Esophagus squamous epithelium (tissue), 5 donors: ENCODE measurements at places on chromosomes 11 and 22. TPM values are rescaled to one million over a fixed set of nuclear protein-coding genes. Genes with fewer than 3 reads are reported as not detected.
A peak's percentile ranks its signal among the peaks of the same experiment; 100 is the strongest.

GRCh38 chr11:113729456-113729855, 23.3 kb upstream of the TMPRSS5 start:
- H3K36me3 ChIP-seq: no peaks in the 10 kb centered on the region
- H3K27me3 ChIP-seq: no peaks in the 10 kb centered on the region
- H3K4me3 ChIP-seq: no peak overlapping the region
- H3K27ac ChIP-seq: no peak overlapping the region

- DNase-seq: no peak
- H3K4me1 ChIP-seq: no peaks in the 10 kb centered on the region
- no peaks in the 10 kb centered on the region for H3K27me3 ChIP-seq
- H3K27ac ChIP-seq: no peak overlapping the region
- H3K4me3 ChIP-seq: no peak overlapping the region
Measured at GRCh38 chr22:41324821-41325528, 23.6 kb downstream of the ZC3H7B start.

- H3K4me1 ChIP-seq: peaks cover 16% of the 10 kb centered on the region
- H3K4me3 ChIP-seq: no peak overlapping the region
- H3K36me3 ChIP-seq: no peaks in the 10 kb centered on the region
- no peak overlapping the region for H3K27ac ChIP-seq
- no peaks in the 10 kb centered on the region for H3K27me3 ChIP-seq
- no peak for DNase-seq
Measured at GRCh38 chr22:21819183-21819770, 48.2 kb downstream of the MAPK1 start.

KRTAP5-7 gene
- not detected for total RNA-seq

- no peak overlapping the region for H3K4me3 ChIP-seq
- H3K27me3 ChIP-seq: no peaks in the 10 kb centered on the region
- no peak for DNase-seq
- no peaks in the 10 kb centered on the region for H3K36me3 ChIP-seq
Measured at GRCh38 chr11:45730014-45730413, 64.6 kb upstream of the CHST1 start.

PDGFD gene
- total RNA-seq: 1.6 TPM

DNA sequence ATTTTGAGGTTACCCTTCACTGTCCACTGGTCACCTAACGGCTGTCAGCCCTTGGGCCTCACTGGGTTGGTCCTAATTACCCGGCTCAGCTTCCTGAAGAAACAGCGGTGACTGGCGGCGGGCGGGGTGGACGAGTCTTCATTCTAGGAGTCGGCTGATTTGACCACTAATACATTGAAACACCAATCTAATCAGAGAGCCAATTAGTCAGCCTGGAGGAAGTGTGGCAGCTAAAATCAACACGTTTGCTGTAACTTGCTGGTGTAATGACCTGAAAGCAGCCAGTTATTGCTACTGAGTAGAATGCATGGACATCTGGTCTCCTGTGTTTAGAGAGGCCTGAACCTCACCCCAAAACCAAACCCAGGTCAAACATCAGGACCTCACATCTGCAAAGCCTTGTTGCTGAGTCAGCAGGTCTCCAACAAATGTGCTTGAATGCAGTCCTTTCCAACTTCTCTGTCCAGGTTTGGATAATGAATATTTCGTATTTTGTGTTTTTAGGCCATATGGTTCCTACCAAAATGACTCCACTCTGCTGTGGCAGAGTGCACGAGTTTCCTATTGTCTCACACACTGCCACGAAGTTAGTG, 496.4 kb downstream of the BRD1 start:
- no peak for DNase-seq
- H3K4me3 ChIP-seq: no peak overlapping the region
- H3K4me1 ChIP-seq: no peaks in the 10 kb centered on the region
- H3K27me3 ChIP-seq: no peaks in the 10 kb centered on the region

GRCh38 chr22:36049678-36049997, 21.0 kb upstream of the RBFOX2 start:
- no peak for DNase-seq
- peaks cover 15% of the 10 kb centered on the region for H3K4me1 ChIP-seq
- no peak overlapping the region for H3K4me3 ChIP-seq
- no peak overlapping the region for H3K27ac ChIP-seq
- no peaks in the 10 kb centered on the region for H3K36me3 ChIP-seq

KCTD14 gene
- total RNA-seq: 0.49 TPM

- peaks cover 23% of the 10 kb centered on the region for H3K4me1 ChIP-seq
- H3K27me3 ChIP-seq: no peaks in the 10 kb centered on the region
- DNase-seq: no peak
- H3K36me3 ChIP-seq: no peaks in the 10 kb centered on the region
Measured at GRCh38 chr11:128289048-128289447, 298.3 kb downstream of the ETS1 start.

DNA sequence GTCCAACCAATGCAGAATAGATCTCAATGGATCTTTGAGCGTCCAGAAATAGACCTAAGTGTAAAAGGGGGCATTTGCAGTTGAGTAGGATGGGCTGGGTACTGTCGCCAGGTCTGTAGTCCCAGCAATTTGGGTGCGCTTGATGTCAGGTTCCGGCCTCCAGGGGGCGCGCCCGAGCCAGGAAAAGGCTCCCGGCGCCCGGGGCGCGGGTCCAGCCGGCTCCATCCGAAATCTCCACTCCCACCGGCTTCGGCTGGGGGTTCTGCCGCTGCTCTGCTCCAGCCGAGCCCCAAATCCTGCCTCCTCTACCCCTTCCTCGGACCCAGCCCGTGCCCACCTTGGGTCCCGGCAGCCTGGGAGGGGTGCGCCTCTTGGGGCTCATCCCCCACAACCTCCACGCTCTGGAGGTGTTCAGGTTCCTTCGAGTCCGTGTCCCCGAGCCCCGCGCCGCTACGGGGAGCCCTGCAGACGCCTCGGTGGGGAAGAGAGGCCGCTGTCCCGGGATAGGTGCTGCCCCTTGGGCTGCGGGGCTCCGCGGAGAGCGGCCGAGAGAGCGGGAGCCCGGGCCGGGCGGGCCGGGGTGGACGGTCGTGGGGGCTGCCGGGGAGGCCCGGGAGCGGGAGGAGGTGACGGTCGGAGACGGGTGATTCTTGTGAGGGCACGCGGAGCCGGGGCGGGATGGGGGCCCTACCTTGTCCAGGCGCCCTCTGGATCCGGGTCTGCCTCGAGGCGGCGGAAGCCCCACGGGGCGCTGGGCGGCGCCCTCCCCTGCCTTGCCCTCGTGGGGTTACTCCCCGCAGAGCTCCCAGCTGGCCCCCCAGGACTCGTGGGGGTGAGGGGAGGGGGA, 13.0 kb upstream of the CYB5R3 start:
- H3K27me3 ChIP-seq: no peaks in the 10 kb centered on the region
- H3K27ac ChIP-seq: peak overlapping the region; percentile 57
- no peaks in the 10 kb centered on the region for H3K4me1 ChIP-seq
- H3K4me3 ChIP-seq: peak overlapping the region; percentile 39

DNA sequence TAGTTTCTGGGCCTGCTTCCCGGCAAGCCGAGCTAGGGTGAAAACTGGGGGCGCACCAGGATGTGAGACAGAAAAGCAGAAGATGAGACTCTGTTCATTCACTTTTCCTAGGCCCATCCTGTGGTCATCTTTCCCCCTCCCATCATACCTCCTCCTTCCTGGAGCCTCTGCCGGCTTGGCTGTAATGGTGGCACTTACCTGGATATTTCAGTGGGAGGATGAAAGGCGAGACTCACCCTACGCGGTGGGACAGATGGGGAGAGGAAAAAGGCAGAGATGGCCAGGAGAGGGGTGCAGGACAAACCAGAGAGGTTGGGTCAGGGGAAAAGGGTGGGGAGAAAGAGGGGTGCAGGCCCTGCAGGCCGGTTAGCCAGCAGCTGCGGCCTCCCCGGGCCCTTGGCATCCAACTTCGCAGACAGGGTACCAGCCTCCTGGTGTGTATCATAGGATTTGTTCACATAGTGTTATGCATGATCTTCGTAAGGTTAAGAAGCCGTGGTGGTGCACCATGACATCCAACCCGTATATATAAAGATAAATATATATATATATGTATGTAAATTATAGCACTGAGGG, 41.5 kb upstream of the NNMT start:
- H3K27me3 ChIP-seq: no peaks in the 10 kb centered on the region
- peak overlapping the region; percentile 20 for H3K27ac ChIP-seq
- H3K4me3 ChIP-seq: no peak overlapping the region

DNA sequence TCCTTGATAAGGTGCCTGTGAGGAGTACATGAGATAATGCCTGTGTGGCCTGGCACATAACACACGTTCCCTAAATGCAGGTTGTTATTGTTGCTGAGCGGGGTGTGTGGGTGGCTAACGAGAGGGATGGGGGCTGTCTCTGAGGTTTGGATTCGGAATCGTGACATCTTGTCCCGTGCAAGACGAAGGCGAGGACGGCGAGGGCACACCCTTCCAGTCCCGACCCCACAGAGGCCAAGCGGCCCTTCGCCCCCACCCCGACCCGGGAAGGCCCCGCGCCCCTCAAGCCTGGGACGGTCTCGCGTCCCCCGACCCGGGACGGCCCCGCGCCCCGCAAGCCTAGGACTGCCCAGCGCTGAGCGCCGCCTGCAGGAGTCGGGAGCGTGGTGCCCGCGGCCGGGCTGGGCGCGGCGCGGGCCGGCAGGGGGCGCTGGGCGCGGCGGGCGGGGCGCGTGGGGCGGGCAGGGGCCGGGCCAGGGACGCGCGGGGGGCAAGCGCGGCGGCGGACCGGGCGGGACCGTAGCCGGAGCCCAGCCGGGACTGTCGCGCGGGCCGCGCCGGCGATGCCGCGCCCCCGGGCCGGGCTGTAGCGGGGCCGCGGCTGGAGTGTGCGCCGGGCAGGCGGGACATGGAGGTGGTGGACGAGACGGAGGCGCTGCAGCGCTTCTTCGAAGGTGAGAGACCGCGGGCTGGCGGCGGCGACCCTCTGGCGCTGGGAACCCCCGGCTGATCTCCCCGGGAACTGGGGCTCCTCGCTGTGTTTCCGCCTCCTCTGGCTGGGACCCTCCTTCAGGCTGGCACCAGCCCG, at the start of gene MYRF:
Gene MYRF (plus strand): TSS at position 520 of the 808 bp plus-strand sequence. CDS start 109 bp downstream, at position 629.
- peaks cover 34% of the 10 kb centered on the region for H3K4me1 ChIP-seq
- H3K27me3 ChIP-seq: no peaks in the 10 kb centered on the region
- no peak for DNase-seq
- H3K36me3 ChIP-seq: no peaks in the 10 kb centered on the region
- H3K4me3 ChIP-seq: peak within 1 kb of the TSS; percentile 38

DNA sequence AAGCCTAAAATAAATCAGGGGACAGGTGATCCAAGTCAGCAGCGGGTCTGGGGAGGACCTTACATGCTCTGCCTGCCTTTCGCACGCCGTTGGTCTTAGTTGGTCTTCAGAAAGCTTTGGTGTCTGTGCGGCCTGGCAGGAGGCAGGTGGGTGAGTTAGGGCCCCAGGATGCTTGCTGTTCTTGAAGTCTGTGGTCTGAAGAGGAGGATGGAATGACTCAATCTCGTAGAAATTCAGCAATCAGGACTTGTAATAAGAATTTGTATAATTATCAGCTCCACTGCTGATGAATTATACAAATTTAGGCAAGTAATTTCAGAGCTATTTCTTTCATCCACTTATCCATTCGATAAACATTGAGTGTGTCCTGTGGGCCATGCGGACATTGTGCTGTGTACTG, 138.5 kb downstream of the FEZ1 start:
- no peak overlapping the region for H3K4me3 ChIP-seq
- H3K27me3 ChIP-seq: no peaks in the 10 kb centered on the region
- H3K27ac ChIP-seq: no peak overlapping the region
- no peak for DNase-seq
- no peaks in the 10 kb centered on the region for H3K36me3 ChIP-seq
- no peaks in the 10 kb centered on the region for H3K4me1 ChIP-seq

DNA sequence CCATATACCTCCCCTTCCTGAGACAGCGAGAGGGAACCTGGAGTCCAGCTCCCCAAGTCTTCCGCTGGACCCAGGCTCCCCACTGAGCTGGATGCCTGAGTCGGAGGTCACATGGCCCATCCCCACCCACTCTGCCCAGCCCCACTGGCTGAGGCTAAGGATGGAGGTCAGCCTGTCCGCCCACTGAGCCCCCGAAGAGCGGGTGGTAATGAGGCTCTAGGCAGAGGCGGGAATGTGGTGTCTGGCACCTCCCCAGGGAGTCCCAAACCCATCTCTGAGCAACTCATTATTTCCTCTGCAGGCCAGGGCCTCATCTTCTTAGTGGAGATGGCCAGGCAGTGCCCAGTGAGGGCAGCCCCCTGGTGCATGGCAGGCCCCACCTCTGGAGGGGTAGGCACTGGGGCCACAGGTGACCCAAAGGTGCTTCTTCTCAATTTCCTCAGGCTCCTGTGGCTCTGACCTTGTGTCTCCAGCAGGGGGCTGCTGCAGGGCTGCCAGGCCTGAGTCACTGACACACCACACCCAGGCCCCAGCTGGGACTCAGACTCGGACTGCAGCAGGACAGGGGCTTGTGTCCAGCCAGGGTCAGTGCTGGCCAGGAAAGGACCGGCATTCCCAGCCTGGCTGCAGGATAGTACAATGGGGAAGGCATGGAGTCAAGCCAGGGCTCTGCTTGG, 10.2 kb upstream of the PDE2A start:
- no peaks in the 10 kb centered on the region for H3K4me1 ChIP-seq
- H3K4me3 ChIP-seq: no peak overlapping the region
- DNase-seq: no peak
- H3K27ac ChIP-seq: peak overlapping the region; percentile 48
- peaks cover 56% of the 10 kb centered on the region for H3K36me3 ChIP-seq

DNA sequence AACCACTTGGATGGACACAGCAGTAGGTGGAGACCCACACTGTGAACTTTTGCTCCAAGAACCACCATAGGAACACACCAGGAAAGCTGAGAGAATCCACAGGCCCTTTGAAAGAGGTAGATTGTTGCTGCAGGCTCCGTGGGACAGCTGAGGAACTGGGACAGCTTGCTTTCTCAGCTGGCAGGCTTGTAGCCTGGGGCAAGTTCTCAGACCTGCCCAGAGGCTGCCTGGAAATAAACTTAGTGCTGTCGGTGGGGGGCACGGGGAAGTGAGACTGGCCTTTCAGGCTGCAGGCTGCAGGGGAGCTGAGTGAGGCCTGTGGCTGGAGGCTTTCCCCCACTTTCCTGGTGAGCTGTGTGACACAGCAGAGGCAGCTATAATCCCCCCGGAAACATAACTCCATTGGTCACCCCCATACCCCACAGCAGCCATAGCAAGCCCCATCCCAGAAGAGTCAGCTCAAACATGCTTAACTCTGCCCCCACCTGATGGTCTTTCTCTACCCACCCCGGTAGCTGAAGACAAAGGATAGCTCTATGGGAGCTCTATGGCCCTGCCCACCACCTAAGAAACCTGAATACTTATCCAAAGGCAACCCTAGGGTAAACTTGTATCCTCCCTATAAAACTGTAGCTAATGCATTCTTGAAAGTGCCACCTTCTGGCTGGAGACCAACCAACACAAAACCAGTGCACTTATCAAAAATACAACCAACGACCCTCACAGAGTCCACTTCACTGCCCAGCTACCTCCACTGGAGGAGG, 21.4 kb upstream of the ACRV1 start:
- no peaks in the 10 kb centered on the region for H3K4me1 ChIP-seq
- H3K4me3 ChIP-seq: no peak overlapping the region
- no peaks in the 10 kb centered on the region for H3K36me3 ChIP-seq
- H3K27me3 ChIP-seq: no peaks in the 10 kb centered on the region

- H3K4me3 ChIP-seq: no peak overlapping the region
- H3K27ac ChIP-seq: no peak overlapping the region
- no peaks in the 10 kb centered on the region for H3K4me1 ChIP-seq
Measured at GRCh38 chr11:106262852-106263251, 185.4 kb downstream of the AASDHPPT start.
